ENCODE measurements at places on chromosomes 5 and 9.

- DNase-seq, result no peak
Measured at GRCh38 chr5:54415896-54416601, 39.5 kb upstream of the HSPB3 start.

- no peak for DNase-seq
Measured at GRCh38 chr9:19967216-19967887, 178.5 kb upstream of the SLC24A2 start.

DNA sequence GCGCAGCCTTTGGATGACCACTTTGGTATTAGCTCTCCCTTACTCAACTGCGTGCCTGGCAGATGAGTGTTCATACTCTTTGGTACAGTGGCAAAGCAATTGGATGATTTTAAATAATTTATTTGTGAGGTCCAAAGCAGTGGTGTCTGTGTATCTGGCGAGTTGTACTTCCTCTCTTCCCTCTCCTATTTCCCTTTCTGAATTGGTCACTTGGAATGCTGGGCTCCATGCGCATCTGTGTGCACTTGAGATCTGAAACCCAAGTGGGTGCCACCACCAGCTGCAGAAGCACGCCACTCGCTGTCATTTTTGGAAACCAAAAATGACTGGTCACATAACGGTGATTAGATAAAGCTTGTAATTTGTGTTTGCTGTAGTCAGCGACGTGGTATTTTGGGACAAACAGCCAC, 386.0 kb upstream of the KLF4 start:
- DNase-seq, result no peak

DNA sequence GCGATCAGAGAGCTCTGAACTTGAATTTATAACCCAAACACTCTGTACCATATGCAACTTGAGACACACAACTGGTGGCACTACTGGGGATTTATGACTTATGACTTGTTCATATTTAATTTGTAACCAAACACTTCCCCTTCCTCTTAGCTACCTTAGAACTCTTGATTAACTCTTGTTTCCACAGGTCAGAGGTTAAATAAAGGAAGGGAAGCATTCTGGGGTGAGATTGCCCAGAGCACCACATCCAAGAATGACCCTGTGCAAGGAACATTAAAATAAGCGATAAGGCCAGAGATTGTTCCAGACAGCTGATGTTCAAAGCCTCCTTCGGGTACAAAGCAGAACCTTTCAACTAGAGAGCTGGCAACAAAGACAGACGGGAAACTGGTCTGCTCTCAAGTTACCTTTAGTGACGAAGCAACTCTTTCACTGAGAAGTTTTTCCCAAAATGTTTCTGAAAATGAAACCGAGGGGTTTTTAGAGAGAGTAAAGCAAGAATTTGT, 242.6 kb downstream of the DENND1A start:
- DNase-seq, result no peak
